ENCODE measurements at places on chromosomes 1 and 21.

GRCh38 chr1:186404454-186405051 is 28.9 kb downstream of the ODR4 start:
- DNase-seq, result no peak

DNA sequence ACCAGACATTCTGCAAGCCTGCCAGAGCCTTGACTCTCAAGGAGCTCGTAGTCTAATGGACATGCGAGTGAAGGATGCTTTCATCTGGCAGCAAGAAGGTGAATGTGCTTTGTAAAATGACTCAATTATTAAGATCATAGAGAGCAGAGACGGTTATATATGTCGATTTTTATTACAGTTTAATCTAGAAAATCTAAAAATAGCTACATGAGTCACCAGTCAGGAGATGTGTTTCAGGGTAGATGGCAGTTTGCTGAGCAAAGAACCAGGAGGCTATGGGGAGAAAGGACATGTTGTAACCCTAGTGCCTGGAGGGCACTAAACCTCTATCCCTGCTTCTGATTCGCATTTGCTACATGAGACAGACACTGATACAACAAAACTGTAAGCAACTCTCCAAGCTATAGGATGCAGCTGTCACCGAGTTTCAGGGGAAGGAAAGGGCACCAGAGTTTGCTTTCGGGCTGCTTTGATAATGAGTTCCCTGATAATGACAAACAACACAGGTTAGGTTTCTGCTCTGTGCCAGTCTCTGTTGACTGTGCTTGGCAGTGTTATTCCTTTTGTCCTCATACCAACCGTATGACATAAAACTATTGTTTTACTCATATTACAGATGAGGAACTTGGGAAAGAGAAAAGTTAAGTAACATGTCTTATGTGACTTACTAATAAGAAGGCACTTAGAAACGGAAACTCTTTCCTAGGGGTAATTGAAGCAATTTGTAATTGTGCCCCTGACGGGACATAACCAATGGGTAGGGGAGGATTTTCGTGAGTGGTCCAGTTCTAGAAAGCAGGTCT is 43.2 kb downstream of the C1orf198 start:
- no peak for DNase-seq

DNA sequence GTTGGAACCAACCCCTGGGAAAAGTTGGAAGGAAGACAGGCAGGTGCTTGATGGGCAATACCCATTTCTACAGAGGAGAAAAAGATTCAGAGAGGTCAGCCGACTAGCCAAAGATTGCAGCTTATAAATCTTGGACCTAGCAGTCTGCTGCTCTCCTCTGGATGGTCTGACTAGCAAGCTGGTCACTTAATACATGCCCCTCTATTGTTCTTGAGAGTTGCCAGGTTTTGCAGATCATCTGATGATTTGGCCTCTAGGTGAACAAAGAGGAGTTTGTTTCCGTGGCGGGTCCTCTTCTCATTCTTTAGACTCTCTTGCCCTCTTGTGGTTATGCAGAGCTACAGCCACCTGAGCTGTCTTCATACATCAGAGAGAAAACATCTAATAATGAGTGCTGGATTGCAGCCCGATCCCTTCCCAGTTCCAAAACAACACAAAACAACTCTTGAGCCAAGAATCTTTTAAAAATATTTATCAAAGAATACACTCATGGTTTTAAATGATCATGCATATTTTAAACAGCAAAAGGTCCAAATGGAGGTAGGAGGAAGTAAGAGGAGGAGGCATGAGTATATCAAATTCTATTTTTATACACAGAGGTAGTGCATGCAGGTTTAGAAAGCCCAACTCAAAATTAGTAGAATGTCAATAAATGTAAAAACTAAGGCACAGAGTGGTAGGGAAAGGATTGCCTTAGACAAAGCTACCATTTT is 115.7 kb downstream of the SLC30A10 start:
- DNase-seq, result no peak

DNA sequence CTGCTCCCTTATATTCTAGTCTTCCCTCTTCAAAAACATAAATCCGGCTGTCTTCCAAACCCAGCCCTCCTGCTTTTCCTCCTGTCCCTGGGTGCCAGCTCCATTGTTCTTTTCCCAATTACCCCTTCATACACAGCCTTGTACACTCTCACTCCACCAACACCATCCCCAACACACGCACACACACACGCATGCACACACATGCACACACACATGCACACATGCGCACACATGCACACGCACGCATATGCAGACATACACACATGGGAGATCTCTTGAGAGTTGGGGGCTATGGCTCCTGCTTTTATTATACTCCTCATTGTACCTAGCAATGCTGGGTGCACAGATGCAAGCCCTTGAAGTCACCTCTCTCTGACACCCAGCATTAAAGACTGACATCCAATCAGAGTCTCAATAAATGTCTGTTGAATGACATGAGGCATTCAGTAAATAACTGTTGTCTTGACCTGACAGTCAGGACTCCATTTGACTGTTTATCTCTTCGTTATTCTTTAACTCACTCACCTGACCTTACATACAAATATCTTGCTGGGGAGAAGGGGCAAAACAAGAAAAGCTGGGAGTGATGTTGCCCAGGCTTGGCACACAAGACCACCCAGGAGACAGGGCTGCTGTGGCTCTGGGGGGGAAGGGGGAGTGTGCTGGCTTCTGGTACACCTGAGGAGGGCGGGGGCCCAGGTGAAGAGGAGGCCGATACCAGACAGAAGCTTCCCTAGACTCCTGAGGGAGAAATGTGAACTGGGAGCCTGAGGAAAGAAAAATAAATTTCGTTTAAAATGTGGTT is 16.0 kb downstream of the ABCA4 start:
- DNase-seq, result no peak

GRCh38 chr1:90834886-90835660 is 118.0 kb upstream of the BARHL2 start:
- DNase-seq, result no peak

- no peak for DNase-seq
Measured at GRCh38 chr1:4494027-4494426, 160.4 kb upstream of the AJAP1 start.

DNA sequence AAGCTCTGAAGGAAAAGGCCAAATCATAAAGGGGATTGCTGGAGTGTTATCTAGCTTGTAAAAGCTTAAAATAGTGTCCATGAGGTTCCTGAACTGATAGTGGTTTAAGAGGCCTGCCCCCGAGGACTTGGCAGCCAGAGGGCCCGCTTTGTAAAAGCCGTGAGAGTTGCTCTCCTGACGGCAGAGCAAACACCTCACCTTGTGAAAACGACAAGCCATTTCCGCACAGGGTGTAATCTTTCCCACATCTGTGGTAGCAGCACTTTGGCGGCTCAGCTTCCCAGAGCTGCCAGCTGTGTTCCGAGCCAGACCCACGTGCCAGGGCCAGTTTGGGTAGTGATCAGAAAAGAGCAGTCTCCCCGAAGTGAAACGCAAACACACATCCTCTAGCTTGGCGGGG is 37.0 kb downstream of the SERBP1 start:
- no peak for DNase-seq

GRCh38 chr1:172343240-172344160 is 77.0 kb upstream of the C1orf105 start:
- no peak for DNase-seq

Data from CD4-positive, alpha-beta T cell treated with Interleukin-6 for 4 hours (primary cell).